ENCODE measurements at places on chromosomes 6 and 20. TPM values are rescaled to one million over a fixed set of nuclear protein-coding genes. Genes with fewer than 3 reads are reported as not detected.

DNA sequence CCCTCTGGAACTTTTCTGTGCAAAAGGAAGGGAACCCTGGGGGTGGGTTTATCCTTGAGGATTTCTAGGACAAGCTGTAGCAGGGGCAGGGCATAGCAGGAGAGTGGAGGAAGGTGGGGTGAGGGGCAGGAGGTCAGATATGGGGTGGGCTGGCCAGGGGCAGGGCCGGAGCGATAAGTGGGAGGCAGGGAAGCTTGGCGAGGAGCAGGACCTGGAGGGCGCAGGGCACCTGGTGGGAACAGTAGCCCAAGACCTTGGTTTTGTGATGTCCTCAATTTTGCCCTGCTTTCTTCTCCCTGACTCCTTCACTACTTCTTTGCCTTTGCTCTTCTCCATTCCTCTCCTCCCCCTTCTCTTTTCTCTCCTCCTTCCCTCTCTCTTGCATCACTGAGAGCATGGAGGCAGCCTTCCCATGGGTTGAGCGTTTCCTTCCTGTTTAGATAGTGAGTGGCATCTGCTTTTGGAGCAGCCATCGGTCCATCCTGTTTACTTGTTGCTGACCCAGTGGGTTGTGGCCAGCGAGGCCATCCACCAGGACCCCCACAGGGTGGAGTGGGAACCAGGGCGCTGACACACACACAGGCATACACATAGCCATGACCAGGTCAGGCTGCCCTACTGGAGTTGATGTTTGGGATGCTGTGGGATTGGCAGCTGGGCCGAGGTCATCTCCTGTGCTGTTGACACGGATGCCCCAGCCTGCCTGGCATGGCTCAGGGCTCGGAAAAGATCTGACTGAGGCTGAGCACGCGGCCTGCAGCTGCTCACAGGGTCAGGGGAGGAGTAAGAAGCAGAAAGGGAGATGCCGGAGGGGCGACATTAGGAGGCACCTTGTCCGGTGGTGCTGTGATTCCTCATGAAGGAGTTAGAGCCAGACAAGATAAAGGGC, 121.0 kb upstream of the RNF24 start:
- peak; percentile 49 for DNase-seq

GRCh38 chr6:157699777-157700636, 123.0 kb upstream of the SNX9 start:
- DNase-seq, result no peak

DNA sequence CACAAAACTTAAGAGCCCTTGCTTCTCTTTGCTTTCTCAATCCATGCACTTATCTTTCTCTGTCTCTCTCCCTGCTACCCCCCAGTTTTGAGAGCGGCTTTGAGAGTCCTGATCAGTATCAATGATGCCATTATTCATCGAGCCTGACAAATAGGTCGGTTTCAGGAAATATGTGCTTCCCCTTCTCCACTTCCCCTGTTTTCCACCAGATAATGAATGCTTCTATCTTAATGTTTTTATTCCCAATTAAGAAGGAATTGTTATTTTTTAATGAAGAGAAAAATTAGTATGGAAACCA, 117.7 kb downstream of the KIF13A start:
- DNase-seq, result no peak

- no peak for DNase-seq
Observed at GRCh38 chr20:63233061-63233344, 2.7 kb upstream of the BIRC7 start.

GRCh38 chr20:33322456-33322855, 39.4 kb downstream of the BPIFB1 start:
- no peak for DNase-seq

GRCh38 chr20:5688431-5688972, 61.7 kb upstream of the SHLD1 start:
- no peak for DNase-seq

GRCh38 chr20:62666736-62667529, 24.6 kb downstream of the SLCO4A1 start:
- DNase-seq, result no peak

DNA sequence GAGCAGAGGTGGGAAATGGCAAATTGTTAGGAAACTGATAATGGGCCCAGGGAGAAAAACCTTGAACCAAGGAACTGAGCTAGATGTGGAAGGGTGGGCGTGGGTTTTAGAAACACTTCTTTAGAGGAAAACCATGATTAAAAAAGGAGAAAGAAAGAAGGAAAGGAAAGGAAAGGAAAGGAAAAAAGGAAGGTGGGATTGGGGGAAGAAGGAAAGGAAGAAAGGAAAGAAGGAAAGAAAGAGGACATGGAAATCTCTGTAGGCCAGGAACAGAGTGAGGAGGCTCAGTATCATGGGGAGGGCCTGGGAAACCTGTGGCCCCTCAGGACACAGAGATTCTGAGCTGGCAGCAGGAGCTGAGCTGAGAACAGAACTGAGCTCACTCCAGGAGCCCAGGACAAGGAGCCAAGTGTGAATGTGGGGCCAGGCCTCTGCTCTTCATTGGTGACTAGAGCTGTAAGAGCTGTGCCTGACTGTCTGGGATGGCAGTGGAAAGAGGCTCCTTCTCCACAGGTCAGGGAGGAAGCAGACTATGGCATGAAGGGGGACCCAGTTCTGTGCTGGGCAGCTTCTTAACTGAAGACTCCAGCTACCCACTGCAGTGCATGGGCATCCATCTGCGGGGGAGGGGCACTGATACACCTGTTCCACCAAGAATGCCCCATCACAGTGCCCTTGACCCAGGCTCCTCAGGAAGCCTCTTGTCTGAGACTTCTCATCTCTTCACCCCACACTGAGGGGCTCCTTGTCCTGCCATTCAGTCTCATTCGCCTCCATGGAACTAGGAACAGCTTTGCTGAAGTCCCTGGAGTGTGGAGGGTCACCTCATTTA, 116.1 kb upstream of the BACH2 start:
- no peak for DNase-seq

DNA sequence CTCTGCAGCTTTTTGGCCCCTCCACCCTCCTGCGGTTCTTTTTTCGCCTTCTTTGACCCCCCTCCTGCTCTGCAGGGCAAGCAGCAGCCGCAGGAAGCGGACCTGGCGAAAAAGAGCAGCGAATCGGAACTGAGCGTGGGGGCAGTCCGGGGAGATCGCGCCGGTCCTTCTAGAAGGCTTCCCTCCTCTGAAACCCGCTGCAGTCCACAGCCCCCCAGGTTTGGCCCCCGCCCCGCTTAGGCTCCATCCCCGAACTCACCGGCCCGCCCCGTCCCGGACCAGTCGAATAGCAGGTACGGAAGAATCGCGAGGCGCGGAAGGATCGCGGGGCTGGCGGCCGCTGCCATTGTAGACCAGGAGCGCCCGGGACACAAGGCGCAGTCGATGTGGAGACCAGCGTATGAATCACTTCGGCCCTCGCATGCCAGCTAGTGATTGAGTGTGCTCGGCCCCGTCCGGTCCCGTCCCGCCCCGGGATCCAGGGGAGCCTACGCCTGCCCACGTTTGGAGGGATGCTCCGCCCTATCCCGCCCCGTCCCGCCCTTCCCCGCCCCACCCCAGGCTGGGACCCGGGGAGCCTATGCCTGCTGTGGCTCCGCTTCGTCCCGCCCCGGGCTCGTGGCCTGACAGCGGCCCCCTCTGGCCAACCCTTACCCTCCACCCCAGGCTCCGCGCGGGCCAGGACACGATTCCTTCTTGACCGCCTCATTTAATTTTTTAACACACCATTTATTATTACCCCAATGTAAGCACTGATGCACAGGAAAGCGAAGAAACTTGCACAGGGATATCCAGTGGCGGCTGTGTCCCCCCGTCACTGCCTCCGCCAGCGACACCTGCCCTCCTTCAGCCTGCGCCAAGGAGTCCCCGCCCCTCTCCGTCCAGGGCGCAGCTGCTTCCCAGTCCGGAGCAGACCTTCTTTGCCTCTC, at the start of gene ULBP3:
Gene ULBP3, minus strand, starts transcription at position 402 of the 929 bp plus-strand sequence. Its CDS starts 55 bp downstream, at position 347.
- peak; percentile 100 for DNase-seq

- peak; percentile 7 for DNase-seq
Observed at GRCh38 chr6:144566868-144567615, 281.9 kb downstream of the UTRN start.

- DNase-seq, result no peak
Observed at GRCh38 chr6:107560657-107561056, 70.7 kb downstream of the SOBP start.

GRCh38 chr6:119493980-119494379, 144.4 kb upstream of the MAN1A1 start:
- no peak for DNase-seq

The CALHM5 gene
- 3.2 TPM for total RNA-seq

GRCh38 chr6:13360671-13361540, 32.6 kb upstream of the TBC1D7 start:
- peak; percentile 88 for DNase-seq

DNA sequence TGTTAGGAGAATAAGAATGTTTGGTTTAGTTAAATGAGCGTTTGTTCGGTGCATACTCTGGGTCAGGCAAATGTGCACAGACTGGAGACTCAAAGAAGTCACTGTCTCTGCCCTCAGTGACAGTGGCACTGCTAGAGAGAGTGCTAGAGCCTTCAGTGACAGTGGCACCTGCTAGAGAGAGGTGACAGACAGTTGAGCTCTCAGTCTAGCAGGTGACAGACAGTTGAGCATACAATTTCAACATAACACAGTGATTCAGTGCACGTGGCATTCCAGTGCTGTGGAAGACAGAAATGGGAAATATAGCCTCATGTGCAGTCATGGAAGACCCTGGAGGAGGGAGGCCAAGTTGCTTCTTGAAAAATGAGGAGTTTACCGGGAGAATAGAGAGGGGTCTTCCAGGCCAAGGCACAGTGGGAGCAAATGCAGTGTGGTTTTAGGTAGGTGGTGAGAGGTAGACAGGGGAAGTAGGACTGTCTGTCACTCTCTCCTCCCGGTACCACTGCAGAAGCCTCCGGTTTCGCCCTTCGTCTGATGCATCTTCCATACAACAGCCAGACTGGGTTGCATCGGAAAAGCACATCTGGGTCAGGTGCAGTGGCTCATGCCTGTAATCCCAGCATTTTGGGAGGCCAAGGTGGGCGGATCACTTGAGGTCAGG, 107.9 kb upstream of the CLDN20 start:
- no peak for DNase-seq

DNA sequence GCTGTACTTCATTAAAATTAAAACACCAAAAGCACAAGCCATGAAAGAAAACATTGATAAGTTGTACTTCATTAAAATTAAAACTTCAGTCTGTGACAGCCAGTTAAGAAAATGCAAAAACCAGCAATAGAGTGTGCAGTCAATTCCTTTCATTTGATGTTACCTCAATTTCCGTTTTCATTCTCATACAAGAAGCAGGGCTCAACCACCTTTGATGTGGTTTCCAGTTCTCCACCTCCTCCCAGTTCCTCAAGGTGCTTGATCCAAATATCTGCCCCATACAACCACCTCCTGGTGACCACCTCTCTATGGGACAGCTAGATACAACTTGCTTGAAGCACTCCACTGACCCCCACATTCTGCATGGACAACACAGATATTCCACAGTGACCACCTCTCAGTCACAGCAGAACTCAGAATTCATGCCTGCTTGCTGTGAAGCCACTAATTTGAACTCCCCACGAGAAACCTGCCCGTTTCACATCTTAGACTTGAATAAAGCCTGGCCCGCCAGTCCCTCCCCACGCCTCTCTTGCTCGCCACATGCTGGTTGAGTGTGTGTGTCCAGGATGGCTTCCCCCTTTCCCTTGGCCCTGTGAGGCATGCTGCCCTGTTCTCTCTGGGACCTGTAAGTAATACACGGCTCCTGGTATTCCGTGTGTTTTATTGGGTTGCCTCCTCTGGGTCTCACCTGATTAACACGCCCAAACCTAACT, 66.1 kb downstream of the FAM50B start:
- DNase-seq, result no peak

The MEI4 gene
- 0.11 TPM for total RNA-seq

The TMEM244 gene
- 2.7 TPM for total RNA-seq

The KIAA0408 gene
- 5.9 TPM for total RNA-seq

- DNase-seq, result peak; percentile 36
Observed at GRCh38 chr6:12331951-12332749, 42.0 kb downstream of the EDN1 start.

The FRK gene
- 0.57 TPM for total RNA-seq

- no peak for DNase-seq
Observed at GRCh38 chr20:32336918-32337347, 21.2 kb upstream of the ASXL1 start.

The LY6G6C gene
- total RNA-seq, result not detected

DNA sequence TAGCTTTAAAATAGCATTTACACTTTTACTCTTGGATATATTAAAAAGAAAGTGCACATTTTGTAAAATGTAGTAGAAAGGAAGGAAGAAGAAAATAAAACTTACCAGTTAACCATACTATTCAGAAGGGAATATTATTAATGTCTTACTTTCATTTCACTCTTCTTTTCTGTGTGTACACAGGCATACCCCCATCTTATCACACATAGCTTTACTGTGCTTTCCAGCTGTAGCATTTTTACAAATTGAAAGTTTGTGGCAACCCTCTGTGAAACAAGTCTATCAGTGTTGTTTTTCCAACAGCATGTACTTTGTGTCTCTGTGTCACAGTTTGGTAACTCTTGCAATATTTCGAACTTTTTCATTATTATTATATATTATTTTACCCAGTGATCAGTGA, 314.5 kb downstream of the UTRN start:
- DNase-seq, result no peak

GRCh38 chr20:63966172-63966943, 3.4 kb downstream of the ZNF512B start:
- peak; percentile 2 for DNase-seq

DNA sequence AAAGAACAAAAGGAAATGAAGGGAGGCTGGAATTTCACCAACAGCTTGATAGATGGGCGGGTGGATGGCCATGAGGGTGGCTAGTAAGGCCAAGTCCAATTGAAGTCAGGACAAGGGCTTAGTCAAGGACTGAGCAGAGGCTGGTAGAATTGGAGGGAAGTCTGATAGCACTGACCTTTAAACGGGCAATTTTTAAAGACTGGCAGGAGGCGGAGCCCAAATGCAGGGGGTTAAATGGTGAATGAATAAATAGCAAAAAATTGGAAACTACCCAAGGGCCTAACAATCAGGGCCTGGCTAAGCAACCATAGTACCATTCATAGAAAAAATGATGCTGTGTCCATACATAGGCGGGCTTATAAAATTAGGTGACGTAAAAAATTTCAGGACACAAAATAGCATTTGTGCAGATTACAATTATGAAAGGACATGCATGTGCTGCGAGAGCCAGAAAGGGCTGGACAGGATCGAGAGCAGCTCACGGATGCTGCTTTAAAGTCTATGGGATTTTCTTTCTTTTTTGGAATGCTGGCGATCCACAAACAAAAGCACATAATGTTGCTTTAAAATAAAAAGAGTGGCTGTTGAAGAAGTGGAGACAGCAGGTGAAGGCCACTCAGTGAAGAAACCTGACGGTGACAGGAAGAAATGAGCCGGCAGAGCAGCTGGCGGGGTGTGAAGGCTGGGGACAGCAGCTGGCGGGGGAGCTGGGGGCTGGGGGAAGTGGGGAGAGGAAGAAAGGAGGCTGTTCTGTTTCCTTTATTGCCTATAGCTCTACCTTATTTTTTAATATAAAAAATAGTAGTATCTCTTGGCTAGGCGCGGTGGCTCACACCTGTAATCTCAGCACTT, 42.8 kb upstream of the TAF8 start:
- no peak for DNase-seq

GRCh38 chr6:17705778-17706579, 746 bp downstream of the NUP153 start:
- peak; percentile 97 for DNase-seq
